ENCODE measurements at places on chromosomes 3 and 15.

DNA sequence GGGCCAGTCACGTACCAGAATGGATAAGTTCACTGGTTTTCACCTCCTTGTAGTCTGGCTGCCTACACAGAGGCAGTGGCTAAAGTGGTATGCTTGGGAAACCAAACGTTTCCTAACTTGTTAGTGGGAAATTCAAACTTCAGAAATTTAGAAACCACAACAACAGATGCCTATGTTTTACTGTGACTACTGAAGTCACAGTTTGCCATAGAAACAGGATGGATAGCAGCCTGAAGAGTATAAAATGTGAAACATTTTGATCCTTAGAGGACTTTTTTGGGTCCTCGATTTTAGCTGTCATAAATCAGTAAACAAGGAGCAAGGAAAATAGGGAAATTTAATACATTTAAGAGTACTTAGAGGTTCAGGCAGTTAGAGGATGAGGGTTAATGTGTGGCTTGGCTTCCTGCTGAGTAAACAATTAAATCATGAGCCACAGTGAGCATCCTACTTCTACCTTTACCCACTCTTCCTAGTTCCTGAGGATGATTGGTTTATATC lies 48.6 kb downstream of the CMSS1 start:
- no peaks in the 10 kb centered on the region for H3K27me3 ChIP-seq
- H3K27ac ChIP-seq: no peak overlapping the region
- peaks cover 95% of the 10 kb centered on the region for H3K4me1 ChIP-seq
- no peak for DNase-seq
- H3K4me3 ChIP-seq: no peak overlapping the region

DNA sequence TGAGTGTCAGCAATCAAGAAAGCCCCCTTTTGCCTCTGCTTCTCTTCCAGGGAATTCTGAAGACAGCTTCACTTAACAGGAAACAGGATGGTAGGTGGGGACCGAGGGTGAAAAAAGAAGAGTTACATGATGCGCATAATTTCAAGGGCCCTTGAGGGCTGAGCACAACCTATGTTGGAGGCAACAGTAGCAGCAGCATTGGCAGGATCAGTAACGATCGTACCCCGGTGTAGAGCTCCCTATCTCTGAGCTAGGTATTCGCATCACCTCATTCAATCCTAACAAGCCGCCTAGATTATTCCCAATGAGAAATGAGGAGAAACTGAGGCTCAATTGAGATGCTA lies 432 bp upstream of the RAD54L2 start:
- peak overlapping the region; percentile 90 for H3K4me3 ChIP-seq
- no peak for DNase-seq
- peaks cover 50% of the 10 kb centered on the region for H3K4me1 ChIP-seq
- H3K27ac ChIP-seq: peak overlapping the region; percentile 56
- H3K36me3 ChIP-seq: no peaks in the 10 kb centered on the region
- H3K27me3 ChIP-seq: peaks cover 4% of the 10 kb centered on the region

- H3K27ac ChIP-seq: no peak overlapping the region
- H3K4me1 ChIP-seq: peaks cover 20% of the 10 kb centered on the region
- no peak for DNase-seq
- H3K36me3 ChIP-seq: no peaks in the 10 kb centered on the region
- H3K4me3 ChIP-seq: no peak overlapping the region
- H3K27me3 ChIP-seq: no peaks in the 10 kb centered on the region
Observed at GRCh38 chr3:45106874-45107273, 39.3 kb downstream of the CDCP1 start.

- H3K27me3 ChIP-seq: no peaks in the 10 kb centered on the region
- no peak overlapping the region for H3K27ac ChIP-seq
- H3K4me3 ChIP-seq: no peak overlapping the region
- no peak for DNase-seq
- no peaks in the 10 kb centered on the region for H3K36me3 ChIP-seq
- H3K4me1 ChIP-seq: no peaks in the 10 kb centered on the region
Observed at GRCh38 chr15:80550908-80551260, 144.2 kb upstream of the ABHD17C start.

- H3K4me3 ChIP-seq: no peak overlapping the region
- no peaks in the 10 kb centered on the region for H3K27me3 ChIP-seq
- no peak overlapping the region for H3K27ac ChIP-seq
- H3K4me1 ChIP-seq: no peaks in the 10 kb centered on the region
- H3K36me3 ChIP-seq: no peaks in the 10 kb centered on the region
- no peak for DNase-seq
Observed at GRCh38 chr3:112875561-112875960, 28.9 kb upstream of the CD200R1L start.

DNA sequence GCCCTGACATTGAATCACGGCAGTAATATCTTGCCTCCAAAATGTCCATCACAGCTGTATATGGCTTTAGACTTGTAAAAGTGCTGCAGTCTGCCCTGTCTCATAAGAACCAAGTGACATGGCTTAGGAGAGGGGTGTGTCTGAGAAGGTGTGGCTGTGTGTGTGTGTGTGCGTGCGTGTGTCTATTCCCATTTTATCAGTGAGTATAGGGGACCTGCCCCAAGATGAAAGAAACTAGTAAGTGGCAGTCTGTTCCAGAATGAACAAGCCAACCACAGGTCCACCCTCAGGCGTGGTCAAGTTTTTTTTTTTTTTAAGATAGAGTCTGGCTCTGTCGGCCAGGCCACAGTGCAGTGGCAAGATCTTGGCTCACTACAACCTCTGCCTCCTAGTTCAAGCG lies 5.6 kb upstream of the RHOV start:
- peaks cover 3% of the 10 kb centered on the region for H3K4me1 ChIP-seq
- H3K27me3 ChIP-seq: no peaks in the 10 kb centered on the region
- H3K36me3 ChIP-seq: no peaks in the 10 kb centered on the region
- DNase-seq: no peak

GRCh38 chr15:77784361-77785292 lies 151.9 kb upstream of the LINGO1 start:
- no peaks in the 10 kb centered on the region for H3K4me1 ChIP-seq
- no peaks in the 10 kb centered on the region for H3K36me3 ChIP-seq
- peak; percentile 14 for DNase-seq

- peaks cover 2% of the 10 kb centered on the region for H3K27me3 ChIP-seq
- DNase-seq: no peak
- H3K4me3 ChIP-seq: no peak overlapping the region
- no peaks in the 10 kb centered on the region for H3K36me3 ChIP-seq
- no peak overlapping the region for H3K27ac ChIP-seq
Observed at GRCh38 chr3:16150285-16150684, 24.2 kb upstream of the GALNT15 start.

DNA sequence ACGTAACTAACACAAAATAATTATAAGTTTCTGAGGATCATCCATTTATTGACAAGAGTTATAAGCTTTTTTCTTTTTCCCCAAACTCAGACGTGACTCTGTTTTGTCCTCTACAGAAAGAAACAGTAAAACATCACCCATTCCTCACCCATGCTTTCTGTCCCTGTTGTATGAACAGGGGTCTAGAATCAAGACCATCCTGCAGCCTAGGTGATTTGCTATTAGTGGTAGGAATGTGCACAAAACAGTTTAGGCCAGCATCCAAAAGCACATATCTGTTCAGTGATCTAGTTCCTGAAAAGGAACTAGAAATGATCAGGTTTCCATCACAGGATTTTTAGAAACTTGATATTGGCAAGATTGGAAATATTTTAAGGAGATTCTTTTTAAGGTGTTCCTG lies 527.6 kb downstream of the SOX2 start:
- DNase-seq: no peak
- H3K36me3 ChIP-seq: no peaks in the 10 kb centered on the region
- H3K27ac ChIP-seq: no peak overlapping the region
- H3K27me3 ChIP-seq: no peaks in the 10 kb centered on the region
- H3K4me3 ChIP-seq: no peak overlapping the region

- no peak overlapping the region for H3K4me3 ChIP-seq
- no peaks in the 10 kb centered on the region for H3K27me3 ChIP-seq
- DNase-seq: peak; percentile 73
- H3K36me3 ChIP-seq: no peaks in the 10 kb centered on the region
Observed at GRCh38 chr3:10459954-10460754, 45.2 kb downstream of the ATP2B2 start.

DNA sequence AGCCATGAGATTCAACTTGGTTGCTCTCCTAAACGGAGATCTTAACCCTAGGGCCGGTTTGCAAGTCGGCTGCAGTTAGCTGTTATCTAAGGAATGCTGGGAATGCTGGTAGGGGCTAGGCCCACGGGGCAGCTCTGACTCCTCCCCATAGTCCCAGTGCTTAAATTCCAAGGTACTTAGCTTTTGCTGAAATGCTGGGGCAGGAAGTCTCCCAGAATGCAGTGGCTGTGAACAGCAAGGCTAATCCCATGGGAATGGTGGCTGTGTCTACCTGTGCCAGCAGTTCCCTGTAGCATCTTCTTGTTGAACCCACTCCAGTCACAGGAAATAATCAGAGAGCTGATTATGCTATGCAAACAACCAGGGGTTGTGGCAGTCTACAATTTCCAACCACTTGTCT lies 102.5 kb upstream of the TJP1 start:
- H3K27me3 ChIP-seq: no peaks in the 10 kb centered on the region
- DNase-seq: peak; percentile 60
- no peak overlapping the region for H3K27ac ChIP-seq
- H3K4me1 ChIP-seq: peaks cover 26% of the 10 kb centered on the region

DNA sequence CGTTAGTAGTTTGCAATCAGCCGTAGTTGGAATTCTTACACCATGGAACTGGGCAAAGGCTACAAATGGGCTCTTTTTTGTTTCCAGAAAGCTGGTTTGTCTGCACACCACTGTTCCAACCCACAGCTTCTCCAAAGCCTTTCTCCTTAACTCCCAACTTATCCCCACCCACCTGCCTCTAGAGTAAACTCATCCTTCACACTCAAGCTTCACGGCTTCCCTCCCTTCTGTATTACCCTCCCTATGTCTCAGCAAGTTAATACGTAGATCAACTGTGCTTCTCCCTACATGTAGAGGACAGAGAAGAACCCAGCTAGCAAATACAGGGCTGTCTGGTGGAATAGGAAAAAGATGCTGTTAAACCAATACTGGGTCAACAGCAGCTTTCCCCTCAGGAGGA lies 363.0 kb upstream of the IL12A start:
- H3K36me3 ChIP-seq: no peaks in the 10 kb centered on the region
- no peak for DNase-seq
- no peaks in the 10 kb centered on the region for H3K27me3 ChIP-seq
- H3K4me1 ChIP-seq: no peaks in the 10 kb centered on the region

DNA sequence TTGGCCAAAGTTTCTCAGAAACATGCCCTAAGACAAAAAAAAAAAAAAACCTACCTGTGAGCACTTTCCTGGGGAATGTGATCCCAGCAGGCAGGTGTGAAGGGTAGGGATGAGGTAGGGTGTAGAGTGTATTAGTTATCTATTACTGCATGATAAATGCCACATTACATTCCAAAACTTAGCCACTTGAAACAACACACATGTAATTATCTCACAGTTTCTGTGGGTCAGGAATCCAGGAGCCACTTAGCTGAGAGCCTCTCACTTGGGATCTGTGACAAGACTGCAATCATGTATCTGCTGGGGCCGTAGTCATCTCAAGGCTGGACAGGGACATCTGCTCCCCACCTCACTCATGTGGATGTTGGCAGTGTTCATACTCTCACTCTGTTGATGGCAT lies 18.9 kb upstream of the FBN1 start:
- no peak overlapping the region for H3K27ac ChIP-seq
- DNase-seq: no peak
- no peaks in the 10 kb centered on the region for H3K36me3 ChIP-seq
- no peak overlapping the region for H3K4me3 ChIP-seq

- DNase-seq: peak; percentile 80
- peak overlapping the region; percentile 50 for H3K27ac ChIP-seq
- peaks cover 43% of the 10 kb centered on the region for H3K4me1 ChIP-seq
- H3K36me3 ChIP-seq: no peaks in the 10 kb centered on the region
- H3K4me3 ChIP-seq: no peak overlapping the region
Observed at GRCh38 chr3:124964387-124964786, 29.8 kb upstream of the MUC13 start.

DNA sequence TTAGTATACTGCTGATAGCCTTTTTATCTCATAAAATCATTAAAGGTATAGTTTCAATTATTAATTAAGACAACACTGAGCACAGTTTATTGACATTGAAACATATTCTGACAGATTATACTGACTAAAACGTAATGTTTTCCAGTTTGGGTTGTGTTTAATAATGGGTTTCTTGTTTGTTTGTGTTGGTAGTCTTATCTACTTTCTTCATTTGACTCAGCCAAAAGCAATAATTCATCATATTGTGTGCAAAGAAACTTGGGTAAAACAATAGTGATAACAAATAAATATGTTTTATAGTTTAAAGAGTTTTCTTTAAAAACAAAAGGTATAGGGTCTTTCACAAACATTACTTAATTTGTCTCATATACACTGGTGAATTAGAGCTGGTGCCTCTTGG lies 629.2 kb upstream of the AGTR1 start:
- H3K27ac ChIP-seq: no peak overlapping the region
- no peaks in the 10 kb centered on the region for H3K36me3 ChIP-seq
- DNase-seq: no peak
- H3K27me3 ChIP-seq: no peaks in the 10 kb centered on the region
- H3K4me1 ChIP-seq: no peaks in the 10 kb centered on the region
- H3K4me3 ChIP-seq: no peak overlapping the region

DNA sequence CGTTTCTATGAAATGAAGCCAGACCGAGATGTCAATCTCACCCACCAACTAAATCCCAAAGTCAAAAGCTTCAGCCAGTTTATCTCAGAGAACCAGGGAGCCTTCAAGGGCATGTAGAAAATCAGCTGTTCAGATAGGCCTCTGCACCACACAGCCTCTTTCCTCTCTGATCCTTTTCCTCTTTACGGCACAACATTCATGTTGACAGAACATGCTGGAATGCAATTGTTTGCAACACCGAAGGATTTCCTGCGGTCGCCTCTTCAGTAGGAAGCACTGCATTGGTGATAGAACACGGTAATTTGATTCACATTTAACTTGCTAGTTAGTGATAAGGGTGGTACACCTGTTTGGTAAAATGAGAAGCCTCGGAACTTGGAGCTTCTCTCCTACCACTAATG lies 41.9 kb upstream of the TRA2B start:
- DNase-seq: no peak
- H3K4me1 ChIP-seq: peaks cover 20% of the 10 kb centered on the region
- no peaks in the 10 kb centered on the region for H3K27me3 ChIP-seq
- H3K36me3 ChIP-seq: no peaks in the 10 kb centered on the region

DNA sequence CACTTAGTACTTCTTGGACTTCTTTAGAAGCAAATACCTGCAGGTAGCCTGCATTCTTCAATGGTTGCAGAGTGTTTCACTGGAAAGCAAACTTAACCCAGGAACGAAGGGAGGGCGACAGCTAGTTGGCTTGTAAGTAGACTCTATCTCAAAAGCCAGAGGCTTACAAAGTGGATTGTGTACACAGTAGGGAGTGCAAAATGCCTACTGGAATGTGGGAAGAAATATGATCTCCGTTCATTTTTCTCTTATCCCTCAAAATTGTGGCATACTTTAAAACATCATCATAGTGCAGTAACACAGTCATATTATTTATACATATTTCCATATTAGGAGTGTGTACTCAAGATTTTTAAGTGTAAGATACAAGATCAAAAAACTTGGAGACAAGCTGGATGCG lies 155.7 kb downstream of the LIPC start:
- H3K36me3 ChIP-seq: no peaks in the 10 kb centered on the region
- no peak overlapping the region for H3K27ac ChIP-seq
- H3K27me3 ChIP-seq: no peaks in the 10 kb centered on the region

GRCh38 chr3:37489355-37489754 lies 315.0 kb upstream of the LRRFIP2 start:
- H3K27me3 ChIP-seq: peaks cover 19% of the 10 kb centered on the region
- H3K27ac ChIP-seq: no peak overlapping the region

GRCh38 chr15:60005352-60006202 lies 1.5 kb downstream of the FOXB1 start:
- DNase-seq: no peak
- 0 out of 2 replicates have a peak, but pooled peaks cover 5% of the 10 kb centered on the region for H3K4me1 ChIP-seq
- peaks cover 85% of the 10 kb centered on the region for H3K27me3 ChIP-seq
- no peak overlapping the region for H3K27ac ChIP-seq
- no peaks in the 10 kb centered on the region for H3K36me3 ChIP-seq

All from HepG2 (cell line).